Activated CD4-positive, alpha-beta T cell treated with anti-CD3 and anti-CD28 coated beads, Interleukin-2, amount 50 U/mL, for 24 hours (primary cell): ENCODE measurements at places on chromosomes 6 and 20.

DNA sequence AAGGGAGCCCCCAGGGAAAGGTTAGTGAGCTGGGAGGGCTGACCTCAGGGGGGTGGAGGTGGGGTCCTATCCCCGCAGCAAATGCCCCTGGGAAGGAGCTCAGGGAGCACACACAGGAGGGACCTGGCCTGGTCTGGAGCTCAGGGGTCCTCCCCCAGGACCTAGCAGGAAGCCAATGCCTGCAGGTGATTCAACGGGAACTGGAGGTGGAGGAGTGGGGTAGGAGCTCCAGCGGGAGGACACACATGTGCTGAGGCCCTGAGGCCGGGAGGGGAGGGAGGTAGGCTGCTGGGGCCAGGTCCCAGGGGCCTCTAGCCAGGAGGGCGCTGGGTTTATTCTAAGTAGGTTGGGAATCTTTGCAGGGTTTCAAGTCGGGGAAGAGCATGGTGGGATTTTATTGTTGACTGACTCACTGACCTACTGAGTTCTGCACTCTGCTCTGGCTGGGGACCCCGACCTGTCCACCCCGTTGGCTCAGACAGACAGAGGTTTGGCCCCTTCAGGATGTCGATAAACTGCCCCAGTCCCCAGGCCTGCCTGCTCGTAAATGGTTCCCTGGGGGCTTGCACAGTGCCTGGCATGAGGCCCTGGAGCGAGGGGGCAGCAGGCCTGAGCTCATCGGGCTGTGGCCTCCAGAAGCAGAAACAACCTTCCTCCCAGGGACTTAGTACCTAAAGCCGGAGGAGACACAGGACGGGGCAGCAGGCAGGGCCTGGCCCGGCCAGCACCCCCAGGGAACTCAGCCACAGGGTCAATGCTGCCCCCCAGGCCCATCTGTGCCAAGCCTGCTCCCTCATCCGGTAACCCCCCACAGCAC, 62.3 kb downstream of the RIPOR3 start:
- DNase-seq = no peak

GRCh38 chr6:147103694-147104093, 100.5 kb upstream of the STXBP5 start:
- DNase-seq = no peak

DNA sequence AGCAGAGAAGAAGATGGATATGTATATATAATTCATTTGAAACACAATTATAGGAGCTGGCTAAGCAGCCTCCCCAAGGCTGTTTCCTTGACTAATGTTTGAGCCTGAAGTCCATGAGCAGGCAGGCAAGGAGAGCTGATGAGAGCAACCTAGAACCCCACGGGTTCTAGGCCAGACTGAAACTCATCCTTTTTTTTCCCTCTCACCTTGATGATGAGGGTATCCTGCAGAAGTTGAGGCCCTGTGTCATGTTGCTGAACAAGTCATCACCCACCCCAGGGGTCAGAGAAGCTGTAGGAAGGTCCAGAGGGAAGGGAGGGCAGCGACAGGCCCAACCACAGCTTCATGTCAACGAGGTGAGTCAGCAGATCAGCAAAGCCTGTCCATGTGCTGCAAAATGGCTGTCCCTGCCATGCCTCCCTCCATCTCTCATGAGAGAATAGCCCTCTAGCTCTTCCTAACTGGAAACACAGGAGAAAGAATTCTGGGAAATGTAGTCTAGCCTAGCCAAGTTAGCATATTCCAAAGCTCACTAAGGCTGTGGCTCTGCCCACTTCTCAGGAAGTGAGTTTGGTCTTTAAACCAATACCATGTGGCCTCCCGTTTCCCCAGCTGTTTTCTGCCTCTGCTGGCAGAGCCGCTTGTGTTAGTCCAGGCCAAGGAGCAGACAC, 91.3 kb upstream of the DTNBP1 start:
- no peak for DNase-seq

GRCh38 chr20:4828830-4829513, 107.3 kb downstream of the PRND start:
- DNase-seq = no peak

DNA sequence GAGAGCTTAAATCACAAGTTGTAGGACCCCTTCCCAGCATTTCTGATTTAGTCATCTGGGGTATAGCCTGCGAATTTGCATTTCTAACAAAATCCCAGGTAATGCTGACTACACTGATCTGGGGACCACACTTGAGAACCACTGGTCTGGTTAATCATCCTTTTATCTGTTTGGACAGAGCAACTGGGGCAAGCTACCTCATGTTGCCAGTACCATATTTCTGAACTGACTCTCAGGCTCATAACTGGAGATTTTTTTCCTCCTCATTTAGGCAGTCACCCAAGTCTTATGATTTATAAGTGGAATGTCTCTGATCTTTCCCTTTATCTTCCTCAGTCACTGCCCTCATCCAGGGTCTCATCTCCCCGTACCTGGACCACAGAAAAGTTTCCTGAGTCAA, 12.0 kb upstream of the GTF3C6 start:
- DNase-seq = no peak

DNA sequence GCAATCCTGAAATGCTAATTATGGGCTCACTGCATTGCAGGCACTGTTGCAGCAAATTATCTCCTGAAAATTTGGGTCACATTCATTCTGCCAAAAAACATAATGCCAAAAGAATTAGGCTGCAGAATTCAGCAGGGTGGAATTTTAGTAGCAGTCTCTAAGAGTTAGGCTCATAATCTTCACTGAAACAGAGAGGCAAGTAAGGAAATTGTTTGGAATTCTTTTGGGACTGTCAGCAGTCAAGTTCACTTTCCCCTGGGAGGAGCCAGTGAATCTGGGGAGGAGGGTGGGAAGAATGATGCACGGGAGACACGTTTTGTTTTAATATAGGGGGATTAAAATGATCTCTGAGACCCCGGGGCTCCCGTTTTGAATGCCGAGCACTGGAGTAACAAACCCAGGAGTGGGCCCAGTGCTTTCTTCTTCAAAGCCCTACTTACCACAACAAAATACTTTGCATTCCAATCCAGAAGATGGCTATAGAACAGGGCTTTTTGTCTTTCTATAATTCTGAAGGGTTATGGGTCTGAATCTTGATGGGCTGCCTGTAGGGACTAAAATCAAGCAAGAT, 44.7 kb downstream of the SOBP start:
- DNase-seq = no peak

DNA sequence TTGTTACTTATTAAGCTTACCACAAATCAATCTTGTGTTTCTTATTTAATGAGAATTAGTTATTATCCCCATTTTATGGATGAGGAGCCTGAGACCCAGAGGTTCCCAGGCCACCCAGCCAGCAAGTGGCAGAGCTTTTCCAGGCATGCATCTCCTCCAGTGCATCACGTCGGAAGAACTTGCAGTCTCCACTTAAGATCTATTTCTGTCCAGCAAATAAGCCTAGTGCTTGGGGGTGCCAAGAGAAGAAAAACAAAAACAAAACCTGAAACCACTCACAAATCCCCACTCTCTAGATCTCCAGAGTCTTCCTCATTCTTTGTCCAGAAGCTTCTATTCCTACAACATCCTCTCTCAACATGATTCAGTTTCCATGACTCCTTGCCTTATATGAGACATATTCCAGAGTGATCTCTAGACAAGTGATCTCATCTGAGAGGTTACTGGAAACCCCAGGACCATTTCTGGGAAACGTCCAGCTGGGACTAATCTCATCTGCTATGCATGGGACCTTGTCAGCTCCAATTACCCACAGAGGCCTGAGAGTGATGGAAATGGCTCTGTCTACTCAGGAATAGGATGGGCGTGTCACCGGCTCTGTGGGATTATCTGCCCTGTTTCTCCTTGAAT, 4.1 kb downstream of the GUCA1B start:
- DNase-seq = no peak

GRCh38 chr6:92989656-92990055, 429.7 kb downstream of the EPHA7 start:
- DNase-seq = no peak

DNA sequence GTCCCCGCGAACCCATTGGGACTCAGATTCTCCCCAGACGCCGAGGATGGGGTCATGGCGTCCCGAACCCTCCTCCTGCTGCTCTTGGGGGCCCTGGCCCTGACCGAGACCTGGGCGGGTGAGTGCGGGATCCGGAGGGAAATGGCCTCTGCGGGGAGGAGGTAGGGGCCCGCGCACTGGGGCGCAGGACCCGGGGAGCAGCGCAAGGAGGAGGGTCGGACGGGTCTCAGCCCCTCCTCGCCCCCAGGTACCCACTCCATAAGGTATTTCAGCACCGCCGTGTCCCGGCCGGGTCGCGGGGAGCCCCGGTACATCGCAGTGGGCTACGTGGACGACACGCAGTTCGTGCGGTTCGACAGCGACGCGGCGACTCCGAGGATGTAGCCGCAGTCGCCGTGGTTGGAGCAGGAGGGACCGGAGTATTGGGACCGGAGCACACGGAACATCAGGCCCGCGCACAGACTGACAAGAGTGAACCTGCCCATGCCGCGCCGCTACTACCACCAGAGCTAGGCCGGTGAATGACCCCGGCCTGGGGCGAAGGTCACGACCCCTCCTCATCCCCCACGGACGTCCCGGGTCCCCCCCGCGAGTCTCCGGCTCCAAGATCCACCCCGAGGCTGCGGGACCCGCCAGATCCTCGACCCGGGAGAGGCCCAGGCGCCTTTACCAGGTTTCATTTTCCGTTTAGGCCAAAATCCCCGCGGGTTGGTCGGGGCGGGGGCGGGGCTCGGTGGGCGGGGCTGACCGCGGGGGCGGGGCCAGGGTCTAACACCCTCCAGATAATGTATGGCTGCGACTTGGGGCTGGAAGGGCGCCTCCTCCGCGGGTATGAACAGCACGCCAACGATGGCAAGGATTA, 15.7 kb upstream of the HLA-A start:
- DNase-seq = peak; percentile 68

GRCh38 chr6:145829950-145830349, 15.4 kb upstream of the FBXO30 start:
- no peak for DNase-seq

DNA sequence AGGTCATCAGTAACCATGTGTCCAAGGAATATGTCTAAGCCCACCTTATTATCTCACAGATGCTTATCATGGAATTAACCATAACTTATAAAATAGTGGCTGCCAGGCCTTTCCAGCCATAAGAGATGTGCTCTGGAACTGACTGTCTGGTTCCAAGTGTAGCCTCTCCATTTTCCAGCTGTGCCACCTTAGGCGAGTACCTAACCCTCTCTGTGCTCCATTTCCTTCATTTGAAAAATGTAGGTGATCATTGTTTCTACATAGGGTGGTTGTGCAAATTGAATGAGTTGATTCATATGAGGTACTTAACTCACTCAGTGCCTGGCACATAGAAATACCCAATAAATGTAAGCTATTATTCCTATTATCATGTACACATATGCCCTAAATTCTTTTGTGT, 102.5 kb upstream of the IYD start:
- DNase-seq = no peak

- no peak for DNase-seq
These were observed 1.4 kb upstream of the LAMA5 start for GRCh38 chr20:62368392-62368975.

- DNase-seq = no peak
These were observed 231.5 kb upstream of the SUPT3H start for GRCh38 chr6:45609141-45609638.

GRCh38 chr6:129120856-129121638, 238.1 kb downstream of the LAMA2 start:
- no peak for DNase-seq

DNA sequence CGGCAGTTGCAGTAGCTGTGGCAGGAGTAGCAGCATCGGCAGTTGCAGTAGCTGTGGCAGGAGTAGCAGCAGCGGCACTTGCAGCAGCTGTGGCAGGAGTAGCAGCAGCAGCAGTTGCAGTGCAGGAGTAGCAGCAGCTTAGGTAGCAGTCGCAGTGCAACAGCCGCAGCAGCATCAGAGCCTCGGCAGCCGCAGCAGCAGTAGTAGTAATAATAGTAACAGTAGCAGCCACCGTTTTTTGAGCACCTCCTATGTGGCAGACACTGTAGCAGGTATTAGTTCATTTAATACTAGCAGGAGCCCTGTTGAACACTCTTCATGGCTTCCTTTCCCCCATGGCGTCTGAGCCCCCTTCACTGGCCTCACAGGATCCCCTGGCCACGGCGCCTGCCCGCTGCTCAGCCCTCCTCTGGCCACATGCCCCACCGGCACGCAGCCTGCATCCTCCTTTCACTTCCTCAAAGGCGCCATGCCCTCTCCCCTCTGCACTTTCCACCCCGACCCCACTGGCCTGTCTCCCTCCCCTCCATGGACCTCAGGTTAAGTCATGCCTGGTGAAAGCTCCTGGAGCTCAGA, 19.1 kb upstream of the IRF4 start:
- no peak for DNase-seq

GRCh38 chr6:44622956-44623355, 235.4 kb downstream of the CDC5L start:
- no peak for DNase-seq

DNA sequence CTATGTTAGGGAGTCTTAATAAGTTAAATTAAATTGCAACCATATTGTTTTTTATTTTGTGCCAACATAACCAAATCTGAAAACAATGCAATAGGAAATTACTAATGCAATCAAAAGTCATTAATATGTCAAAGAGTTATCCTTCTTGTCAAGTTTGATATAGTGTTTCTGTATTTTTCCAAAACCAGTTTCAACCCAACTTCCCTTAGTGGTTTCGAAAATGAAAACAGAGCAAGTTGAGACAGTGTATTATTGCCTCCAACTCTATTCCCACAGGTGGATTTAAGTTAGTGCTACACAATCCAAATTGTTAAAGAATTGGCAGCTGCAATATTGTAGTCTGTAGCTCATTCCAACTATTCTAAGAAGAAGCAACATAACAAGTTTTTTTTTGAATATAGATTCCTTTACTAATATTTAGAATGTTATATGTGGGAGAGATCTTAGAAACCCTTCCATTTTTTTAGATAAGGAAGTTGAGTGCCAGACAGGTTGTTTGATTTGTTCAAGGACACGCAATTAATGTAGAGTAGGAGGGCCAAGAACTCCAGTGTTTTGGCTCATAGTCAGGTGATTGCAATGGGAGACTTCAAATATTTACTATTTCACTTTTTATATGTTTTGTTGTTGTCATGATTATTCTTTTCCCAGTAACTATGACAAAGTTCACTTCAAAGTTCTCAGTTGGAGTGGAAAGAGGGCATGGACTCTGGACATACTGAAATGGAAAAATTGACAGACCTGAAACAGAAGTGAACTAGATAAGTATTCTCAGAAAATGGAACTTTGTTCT, 282.4 kb upstream of the HSF2 start:
- no peak for DNase-seq

DNA sequence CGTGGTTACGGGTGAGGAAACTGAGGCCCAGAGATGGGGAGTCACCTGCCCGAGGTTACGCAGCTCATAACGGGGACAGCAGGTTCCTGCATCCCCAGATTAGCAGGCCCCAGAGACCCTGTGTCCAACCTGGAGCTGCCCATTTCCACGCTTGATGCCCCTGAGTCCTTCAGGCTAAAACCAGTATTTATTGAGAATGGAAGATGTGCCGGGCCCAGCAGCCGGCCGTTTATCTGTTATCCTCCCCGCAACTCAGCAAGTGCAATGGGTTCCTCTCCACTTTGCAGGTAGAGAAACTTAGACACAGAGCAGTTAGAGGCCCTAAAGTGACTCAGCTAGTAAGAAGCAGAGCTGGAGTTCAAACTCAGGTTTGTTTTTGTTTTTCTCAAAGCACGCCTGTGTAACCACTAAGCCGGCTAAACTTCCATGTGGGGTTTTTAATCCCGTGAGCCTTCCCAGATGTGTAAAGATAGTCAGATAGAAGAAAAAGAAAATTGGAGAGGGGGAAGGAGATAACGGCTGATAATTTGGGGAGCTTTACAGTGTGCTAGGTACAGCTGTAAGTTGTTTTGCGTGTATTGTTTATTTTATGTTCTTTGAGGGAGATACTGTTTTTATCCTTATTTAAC, 775 bp downstream of the PFDN4 start:
- no peak for DNase-seq

- DNase-seq = no peak
These were observed 95.5 kb downstream of the KCNB1 start for GRCh38 chr20:49386848-49387580.

GRCh38 chr6:75815756-75816155, 66.7 kb downstream of the MYO6 start:
- DNase-seq = no peak
